ENCODE measurements at places on chromosomes 12 and 14.

GRCh38 chr12:14431975-14432374 lies 66.5 kb downstream of the ATF7IP start:
- DNase-seq, result no peak

DNA sequence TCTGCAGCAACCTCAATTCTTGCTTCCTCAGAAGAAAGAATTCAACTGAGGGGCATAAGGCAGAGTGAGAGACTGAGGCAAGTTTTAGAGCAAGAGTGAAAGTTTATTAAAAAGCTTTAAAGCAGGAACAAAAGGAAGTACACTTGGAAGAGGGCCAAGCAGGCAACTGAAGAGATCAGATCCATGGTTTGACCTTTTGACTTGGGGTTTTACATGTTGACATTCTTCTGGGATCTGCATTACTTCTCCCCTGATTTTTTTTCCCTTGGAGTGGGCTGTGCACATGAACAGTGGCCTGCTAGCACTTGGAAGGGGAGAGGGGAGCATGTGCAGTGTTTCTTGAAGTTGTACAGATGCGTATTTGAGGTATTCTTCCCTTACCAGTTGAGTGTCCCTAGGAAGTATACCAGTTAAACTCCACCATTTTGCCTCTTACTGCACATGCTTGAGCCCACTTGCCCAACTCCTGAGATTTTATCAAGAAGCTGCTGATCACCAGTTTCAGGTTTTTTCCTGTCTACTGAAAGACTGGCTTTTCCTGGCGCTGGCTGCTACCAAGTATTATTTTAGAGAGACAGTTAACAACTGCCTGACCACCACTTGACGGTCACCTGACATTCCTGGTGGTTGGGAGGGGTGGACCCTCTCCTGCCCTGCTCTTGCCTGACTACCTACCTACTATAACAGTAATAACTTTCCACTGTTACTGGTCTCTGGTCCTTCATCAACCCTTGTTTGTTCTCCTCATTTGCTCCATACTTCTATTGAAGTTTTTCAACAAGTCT lies 26.0 kb upstream of the TMTC2 start:
- no peak for DNase-seq

- DNase-seq, result no peak
Measured at GRCh38 chr12:64550755-64551154, 59.5 kb upstream of the RASSF3 start.

- no peak for DNase-seq
Measured at GRCh38 chr14:89635615-89636014, 218.6 kb upstream of the FOXN3 start.

GRCh38 chr14:93789228-93790130 lies 1.2 kb upstream of the PRIMA1 start:
- DNase-seq, result no peak

DNA sequence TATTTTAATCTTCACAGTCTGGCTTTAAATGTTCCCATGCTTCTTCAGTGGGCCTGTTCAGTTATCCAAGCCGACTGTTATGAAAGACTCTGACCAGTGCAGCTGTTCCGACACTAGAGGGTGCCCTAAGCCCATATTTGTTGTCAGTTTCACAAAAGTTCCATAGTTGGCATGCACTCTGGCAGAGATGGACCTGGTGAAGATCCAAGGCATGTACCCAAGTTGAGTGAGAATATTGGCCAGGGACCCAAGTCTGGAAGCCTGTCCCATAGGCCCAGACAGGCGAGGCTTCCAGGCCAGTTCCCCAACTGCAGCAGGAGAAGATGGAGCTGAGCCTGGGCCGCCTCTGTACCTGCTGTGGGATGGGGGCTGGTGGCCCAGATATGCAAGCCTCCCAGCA lies 27.4 kb upstream of the GUCY2C start:
- peak; percentile 73 for DNase-seq

- no peak for DNase-seq
Measured at GRCh38 chr14:30708157-30708556, 86.0 kb downstream of the SCFD1 start.

DNA sequence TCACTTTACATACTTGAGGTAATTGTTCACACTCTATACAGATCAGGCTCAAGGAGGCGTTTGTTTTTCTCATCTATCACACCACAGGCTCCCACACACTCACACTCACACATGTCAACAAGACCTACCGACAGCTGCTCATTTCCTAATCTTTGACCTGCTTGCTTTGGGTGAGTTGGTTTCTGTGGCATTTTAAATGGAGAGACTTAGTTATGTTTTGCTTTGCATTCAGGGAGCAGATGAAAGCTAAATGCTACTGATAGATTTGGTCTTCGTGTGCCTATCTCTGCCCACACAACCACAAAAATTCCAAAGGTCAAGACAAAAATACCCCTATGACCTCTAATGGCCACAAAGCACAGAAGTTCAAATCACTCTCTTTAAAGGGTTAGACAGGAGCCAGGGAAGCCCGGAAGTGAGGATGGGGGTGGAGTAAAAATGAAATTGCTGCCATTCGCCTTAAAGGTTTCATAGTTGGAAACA lies 203.5 kb upstream of the G2E3 start:
- no peak for DNase-seq

DNA sequence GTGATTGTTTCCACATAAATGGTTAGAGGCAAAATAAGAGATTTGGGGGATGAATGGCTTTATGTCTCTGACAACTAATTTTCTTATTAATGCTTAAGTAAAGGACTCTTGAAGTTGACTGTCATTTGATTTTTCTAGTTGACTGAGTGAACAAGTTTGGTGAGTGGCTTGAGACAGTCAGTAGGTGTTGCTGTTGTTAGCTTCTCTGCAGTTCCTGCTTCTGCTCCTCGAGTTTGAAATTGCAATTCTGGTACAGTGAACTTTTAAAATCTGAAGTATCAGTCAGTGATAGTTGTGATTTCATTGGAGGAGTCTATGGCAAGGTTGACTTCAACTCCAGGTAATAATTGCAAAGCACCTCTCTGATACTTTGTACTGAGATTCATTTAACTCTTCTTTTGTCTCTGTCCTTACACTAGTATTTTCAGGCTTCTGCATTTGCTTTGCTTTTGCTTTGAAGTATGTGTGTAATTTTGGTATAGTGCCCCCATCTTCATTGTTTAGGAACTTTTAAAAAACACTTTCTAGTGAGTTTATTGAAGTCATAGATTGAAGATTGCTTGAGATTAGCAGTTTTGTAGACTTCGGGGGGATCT lies 415.5 kb downstream of the PCNX1 start:
- peak; percentile 64 for DNase-seq

- DNase-seq, result no peak
Measured at GRCh38 chr14:41418851-41419250, 187.8 kb upstream of the LRFN5 start.

DNA sequence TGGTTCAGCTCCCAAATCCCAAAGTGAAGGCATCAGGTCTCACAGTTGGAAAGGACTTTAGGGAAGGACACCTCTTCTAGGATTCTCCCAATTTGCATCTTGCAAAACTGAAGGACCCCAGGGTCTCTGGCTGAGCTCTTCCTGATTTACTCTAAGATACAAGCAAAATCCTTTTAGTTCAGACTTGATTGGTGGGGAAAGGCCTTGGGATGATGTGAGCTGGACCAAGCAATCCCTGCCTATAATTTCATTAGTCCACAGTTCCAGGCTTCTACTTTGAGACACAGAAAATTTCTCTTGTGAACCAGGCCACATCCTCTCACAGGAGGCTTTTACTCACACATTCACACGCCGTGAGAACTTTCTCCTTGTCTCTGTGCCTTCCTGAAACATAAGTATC lies 23.6 kb upstream of the VWF start:
- DNase-seq, result no peak

Data from CD4-positive, alpha-beta T cell treated with Interferon alpha-2 for 1 hour (primary cell).